GM06990 (cell line): ENCODE measurements at places on chromosomes 4 and X.

DNA sequence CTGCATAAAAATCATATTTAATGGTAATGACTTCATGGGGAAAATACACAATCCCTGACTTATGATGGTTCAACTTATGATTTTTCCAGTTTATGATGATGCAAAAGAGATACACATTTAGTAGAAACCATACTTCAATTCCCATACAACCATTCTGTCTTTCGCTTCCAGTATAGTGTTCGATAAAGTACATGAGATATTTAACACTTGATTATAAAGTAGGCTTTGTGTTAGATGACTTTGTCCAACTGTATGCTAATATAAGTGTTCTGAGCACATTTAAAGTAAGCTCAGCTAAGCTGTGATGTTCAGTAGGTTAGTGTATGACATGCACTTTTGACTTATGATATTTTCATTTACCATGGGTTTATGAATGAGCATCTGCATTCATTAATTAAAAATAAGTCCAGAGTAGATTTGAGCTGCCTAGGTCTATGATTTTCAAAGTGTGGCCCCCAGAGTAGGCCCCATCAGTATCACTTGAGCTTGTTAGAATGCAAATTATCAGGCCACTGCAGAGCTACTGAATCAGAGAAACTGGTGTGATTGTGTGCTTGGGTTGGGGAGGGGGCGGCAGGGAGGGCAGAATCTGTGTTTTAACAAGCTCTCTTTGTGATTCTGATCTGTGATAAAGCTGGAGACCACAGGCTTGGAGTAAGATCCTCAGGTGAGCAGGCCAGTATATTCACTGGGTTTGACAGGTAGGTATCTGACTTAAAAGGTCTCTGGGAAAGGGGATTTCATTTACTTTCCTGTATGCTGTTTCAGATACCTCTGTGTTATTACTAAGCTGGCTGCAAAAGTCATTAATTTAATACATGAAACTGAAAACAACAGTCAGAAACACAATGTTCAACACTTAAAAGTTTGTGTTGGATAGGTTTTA is 8.4 kb downstream of the ATP10D start:
- no peak for DNase-seq

- no peak for DNase-seq
Measured at GRCh38 chr4:52012651-52013050, 7.5 kb downstream of the LRRC66 start.

DNA sequence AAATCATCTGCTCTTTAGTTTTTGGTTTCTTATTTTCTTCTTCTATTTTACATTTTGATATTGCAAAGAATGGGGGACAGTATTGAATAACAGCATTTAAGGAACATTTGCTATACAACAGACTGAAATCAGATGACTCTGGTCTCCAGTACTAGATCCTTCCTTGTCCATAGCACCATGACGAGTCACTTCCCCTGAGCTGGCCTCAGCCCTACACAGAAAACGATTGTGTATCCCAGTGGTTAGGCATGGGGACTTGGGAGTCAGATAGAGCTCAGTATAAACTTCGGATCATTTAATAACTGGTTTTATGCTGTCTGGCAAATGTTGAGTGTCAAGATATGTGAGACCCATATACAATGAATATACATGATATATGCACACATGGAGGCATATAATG is 44.7 kb upstream of the BEX4 start:
- no peak for DNase-seq

DNA sequence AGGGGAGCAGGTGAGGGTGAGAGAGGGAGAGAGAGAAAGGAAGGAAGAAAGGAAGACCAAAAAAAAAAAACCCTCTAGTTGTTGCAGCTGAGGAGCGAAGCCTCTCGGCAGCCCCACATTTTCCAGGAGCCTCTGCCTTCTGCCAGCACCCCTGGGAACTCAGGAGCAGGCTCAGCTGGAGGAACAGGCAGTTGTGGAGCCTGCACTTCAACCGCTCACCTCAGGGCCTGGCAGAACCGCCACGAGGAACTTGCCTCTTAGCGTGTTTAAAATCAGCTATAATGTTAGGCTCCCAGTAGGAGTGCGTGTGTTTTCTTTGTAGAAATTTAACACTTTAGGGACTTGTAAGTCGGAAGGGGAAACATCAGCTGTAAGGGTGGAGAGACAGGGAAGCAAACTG is 65.7 kb downstream of the SEL1L3 start:
- no peak for DNase-seq

- DNase-seq, result no peak
Measured at GRCh38 chr4:126568652-126569570, 1063.8 kb upstream of the INTU start.

GRCh38 chr4:153758688-153759406 is 977 bp downstream of the RNF175 start:
- DNase-seq, result no peak

GRCh38 chr4:42724451-42724850 is 67.5 kb upstream of the ATP8A1 start:
- DNase-seq, result no peak

DNA sequence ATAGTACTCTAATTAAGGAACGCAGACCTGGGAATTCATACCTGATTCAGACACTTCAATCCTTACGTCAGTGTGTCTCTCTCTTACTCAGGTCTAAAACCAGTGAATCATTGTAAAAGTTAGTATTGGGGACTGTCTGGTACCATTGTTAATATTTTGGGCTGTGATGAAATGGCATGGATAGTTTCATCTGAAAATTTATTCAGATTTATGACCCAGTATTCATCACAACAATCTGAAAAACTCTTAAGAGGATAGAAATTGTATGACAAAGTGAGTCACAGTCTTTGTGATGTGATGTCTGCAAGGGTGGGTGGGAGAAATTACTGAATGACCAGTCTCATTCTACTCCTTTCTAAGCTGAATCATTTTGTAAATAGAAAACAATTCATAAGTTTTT is 10.3 kb downstream of the FGF2 start:
- DNase-seq, result no peak

- DNase-seq, result no peak
Measured at GRCh38 chr4:128670513-128670912, 139.0 kb upstream of the JADE1 start.

DNA sequence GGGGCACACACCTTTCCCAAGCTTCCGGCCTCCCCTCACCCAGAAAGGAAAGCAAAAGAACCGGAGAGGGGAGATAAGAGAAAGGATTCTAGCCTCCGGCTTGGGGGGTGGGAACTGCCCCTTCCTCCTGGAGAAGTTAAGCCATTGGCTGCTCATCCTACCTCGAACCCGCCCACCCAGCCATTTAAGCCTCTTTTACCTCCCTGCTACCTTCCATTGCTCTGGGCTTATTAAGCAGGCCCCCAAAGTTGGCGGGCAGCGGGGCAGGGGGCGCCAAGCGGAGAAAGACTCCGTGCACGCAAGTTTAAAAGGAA is 2.3 kb downstream of the MAML3 start:
- DNase-seq, result no peak

DNA sequence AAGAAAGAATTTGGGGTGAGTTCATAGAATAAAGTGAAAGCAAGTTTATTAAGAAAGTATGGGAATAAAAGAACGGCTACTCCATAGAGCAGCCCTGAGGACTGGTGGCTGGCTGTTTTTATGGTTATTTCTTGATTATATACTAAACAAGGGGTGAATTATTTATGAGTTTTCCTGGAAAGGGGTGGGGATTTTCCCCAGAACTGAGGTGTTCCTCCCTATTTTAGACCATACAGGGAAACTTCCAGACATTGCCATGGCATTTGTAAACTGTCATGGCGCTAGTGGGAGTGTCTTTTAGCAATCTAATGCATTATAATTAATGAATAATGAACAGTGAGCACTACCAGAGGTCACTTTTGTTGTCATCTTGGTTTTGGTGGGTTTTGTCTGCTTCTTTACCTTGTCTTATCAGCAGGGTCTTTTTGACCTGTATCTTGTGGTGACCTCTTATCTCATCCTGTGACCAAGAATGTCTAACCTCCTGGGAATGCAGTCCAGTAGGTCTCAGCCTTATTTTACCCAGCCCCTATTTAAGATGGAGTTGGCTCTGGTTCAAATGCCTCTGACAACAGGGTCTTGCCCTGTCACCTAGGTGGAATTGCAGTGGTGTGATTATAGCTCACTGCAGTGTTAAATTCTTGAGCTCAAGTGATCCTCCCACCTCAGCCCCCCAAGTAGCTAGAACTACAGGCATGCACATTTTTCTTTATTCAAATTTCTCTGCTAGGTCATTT is 27.1 kb downstream of the RAPGEF2 start:
- DNase-seq, result no peak

DNA sequence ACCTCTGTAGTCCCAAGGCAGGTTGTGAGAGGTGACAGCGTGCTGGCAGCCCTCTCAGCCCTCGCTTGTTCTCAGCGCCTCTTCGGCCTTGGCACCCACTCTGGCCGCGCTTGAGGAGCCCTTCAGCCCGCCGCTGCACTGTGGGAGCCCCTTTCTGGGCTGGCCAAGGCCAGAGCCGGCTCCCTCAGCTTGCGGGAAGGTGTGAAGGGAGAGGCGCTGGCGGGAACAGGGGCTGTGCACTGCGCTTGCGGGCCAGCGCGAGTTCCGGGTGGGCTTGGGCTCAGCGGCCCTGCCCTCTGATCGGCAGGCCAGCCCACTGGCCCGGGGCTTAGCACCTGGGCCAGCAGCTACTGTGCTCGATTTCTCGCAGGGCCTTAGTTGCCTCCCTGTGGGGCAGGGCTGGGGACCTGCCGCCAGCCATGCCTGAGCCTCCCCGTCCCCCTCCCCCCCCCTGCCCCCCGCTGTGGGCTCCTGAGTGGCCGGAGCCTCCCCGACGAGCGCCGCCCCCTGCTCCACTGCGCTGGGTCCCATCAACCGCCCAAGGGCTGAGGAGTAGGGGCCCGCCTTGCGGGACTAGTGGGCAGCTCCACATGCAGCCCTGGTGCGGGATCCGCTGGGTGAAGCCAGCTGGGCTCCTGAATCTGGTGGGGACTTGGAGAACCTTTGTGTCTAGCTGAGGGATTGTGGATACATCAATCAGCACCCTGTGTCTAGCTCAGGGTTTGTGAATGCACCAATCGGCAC is 347.6 kb downstream of the KLHL13 start:
- DNase-seq, result no peak

DNA sequence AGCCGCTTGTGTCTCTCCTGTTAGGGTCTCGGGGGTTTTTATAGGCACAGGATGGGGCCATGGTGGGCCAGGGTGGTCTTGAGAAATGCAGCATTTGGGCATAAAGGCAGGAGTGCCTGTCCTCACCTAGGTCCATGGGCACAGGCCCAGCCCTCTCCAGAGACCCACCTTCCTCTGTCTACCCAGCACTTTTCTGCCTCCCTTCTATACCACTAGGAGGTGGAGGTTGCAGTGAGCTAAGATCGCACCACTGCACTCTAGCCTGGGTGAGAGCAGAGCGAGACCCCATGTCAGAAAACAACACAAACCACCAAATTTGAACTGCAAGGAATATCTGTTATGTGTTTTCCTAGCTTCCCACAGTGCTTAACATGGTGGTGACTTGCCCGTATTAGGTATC is 38.0 kb downstream of the MOB1B start:
- DNase-seq, result no peak

GRCh38 chr4:108611365-108611764 is 9.0 kb upstream of the RPL34 start:
- no peak for DNase-seq

DNA sequence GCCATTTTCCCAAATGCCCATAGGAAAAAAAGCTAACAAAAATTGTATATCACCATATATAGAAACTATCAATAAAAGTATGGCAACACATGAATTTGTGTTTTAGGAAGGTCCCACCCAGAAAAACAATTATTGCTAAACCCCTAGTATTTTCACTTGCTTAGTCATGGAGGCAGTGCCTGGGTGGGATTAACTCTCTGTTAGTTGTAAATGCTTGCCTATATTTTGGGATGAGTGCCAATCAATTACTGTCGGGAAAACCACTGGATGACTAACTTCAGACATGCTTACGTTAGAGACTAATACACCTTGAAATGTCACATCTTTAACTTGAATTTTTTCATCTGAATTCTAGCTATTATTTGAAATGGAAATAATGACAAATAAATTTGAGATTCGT is 33.9 kb downstream of the TMPRSS11A start:
- no peak for DNase-seq

- DNase-seq, result no peak
Measured at GRCh38 chrX:108735679-108736508, 469 bp downstream of the IRS4 start.

- DNase-seq, result no peak
Measured at GRCh38 chr4:20805716-20806115, 105.5 kb downstream of the PACRGL start.

- DNase-seq, result peak; percentile 52
Measured at GRCh38 chr4:87353592-87353991, 30.9 kb upstream of the HSD17B13 start.

GRCh38 chrX:110089656-110090403 is 86.9 kb downstream of the TMEM164 start:
- no peak for DNase-seq

GRCh38 chr4:101555341-101555880 is 208.1 kb upstream of the PPP3CA start:
- no peak for DNase-seq

- no peak for DNase-seq
Measured at GRCh38 chr4:182174979-182175378, 68.2 kb upstream of the TENM3 start.

DNA sequence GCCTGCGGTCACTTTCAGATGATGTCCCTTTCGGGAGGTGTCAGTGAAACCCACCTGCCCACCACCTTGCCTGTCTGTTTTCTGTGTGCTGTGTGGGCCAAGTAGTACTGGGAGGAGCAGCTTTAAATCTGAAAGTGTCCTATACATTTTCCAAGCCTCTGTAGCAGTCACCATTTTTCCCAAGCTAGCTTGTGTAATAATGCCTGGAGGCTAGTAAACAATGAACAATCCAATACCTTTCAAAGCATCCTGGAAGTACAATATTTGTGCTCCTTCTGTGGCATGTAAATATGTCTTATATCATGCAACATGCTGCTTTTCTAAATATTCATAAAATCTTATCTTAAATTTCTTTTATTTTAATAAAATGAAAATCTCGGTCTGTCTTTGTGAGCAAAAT is 111.6 kb upstream of the C1GALT1C1 start:
- no peak for DNase-seq

GRCh38 chr4:56971383-56971782 is 6.0 kb downstream of the NOA1 start:
- no peak for DNase-seq

GRCh38 chr4:11423465-11423864 is 5.2 kb downstream of the HS3ST1 start:
- no peak for DNase-seq

DNA sequence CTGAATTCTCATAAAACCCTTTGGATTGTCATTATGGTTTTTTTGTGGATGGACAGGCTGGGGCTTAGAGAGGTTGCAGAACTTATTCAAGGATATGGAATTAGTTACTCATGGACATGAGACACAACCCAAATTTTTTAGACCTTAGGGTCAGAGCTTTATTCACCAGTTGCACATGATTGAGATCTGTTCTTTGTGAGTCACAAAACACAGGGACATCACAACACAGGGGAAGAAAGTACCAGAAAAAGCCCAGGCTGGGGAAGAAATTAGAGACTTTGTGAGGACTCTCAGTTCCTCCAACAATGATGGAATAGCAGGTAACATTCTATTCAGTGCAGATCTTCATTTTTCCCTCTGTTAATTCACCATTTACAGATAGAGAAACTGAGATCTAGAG is 602.4 kb upstream of the CPEB2 start:
- no peak for DNase-seq

GRCh38 chrX:22338740-22339139 is 66.0 kb downstream of the CBLL2 start:
- no peak for DNase-seq
